ENCODE measurements at places on chromosomes 3 and 15. TPM values are rescaled to one million over a fixed set of nuclear protein-coding genes. Genes with fewer than 3 reads are reported as not detected.
A peak's percentile ranks its signal among the peaks of the same experiment; 100 is the strongest.

- no peak for DNase-seq
Measured at GRCh38 chr3:27078246-27078913, 290.8 kb downstream of the NEK10 start.

DNA sequence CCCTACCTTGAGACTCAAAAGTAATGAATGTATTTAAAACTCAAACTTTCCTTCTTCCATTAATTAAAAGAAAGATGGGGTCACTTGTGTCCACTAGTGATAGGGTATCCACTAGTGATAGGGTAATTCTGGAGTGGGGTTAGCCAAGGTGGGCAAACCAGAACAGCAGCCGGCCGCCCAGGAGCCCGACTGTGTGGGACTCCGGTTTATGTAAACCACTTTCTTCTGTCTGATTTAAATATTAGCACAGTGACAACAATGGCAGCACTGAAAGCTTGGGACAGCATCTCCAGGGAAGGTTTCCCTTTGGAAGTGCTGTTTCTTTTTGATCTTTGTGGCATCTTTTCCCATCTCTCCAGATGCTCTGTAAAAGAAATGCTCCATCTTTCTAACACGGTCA, 722 bp downstream of the MYZAP start:
- DNase-seq = no peak

DNA sequence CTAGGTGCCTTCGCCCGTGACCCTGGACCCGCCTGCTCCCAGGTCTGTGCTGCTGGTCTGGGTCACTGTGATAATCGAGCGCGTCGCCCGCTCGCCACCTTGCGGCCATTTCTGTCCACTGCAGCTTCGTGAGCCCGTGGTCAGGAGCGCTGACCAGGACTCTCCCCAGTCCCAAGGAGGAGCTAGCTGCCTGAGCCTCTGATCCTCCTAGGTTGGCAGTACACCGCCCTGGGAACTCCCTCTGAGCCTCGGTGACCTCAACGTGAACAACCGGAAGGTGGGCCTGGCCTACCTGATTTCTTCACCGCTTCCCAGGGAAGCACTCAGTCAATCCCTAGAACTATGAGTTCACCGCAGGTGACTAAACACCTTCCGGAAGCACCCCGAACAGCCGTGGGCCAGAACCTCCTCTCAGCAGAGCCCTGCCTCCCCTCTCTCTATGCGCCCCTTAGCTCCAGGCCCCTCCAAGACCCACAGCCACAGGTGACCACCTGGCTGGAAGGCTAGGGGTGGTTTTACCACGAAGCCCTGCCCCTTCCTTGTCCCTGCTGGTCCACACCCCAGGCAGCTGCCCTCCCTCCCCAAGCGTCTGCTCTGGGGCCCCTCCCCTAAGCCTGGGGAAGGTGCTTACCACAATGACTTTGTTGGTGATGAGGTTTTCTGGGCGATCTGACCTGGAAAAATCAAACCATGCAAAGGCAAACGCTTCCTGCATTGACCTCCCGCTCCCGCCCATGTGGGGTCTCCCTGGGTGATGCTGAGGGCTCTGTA, 9.7 kb downstream of the PLA2G4D start:
- peak; percentile 83 for DNase-seq

GRCh38 chr3:76311941-76312340, 526.6 kb upstream of the ZNF717 start:
- no peak for DNase-seq

GRCh38 chr3:127328421-127328820, 40.6 kb upstream of the PRR20G start:
- DNase-seq = no peak

GRCh38 chr15:25541228-25541627, 102.4 kb upstream of the UBE3A start:
- DNase-seq = no peak

GRCh38 chr3:104879919-104880318, 486.8 kb upstream of the ALCAM start:
- DNase-seq = no peak

DNA sequence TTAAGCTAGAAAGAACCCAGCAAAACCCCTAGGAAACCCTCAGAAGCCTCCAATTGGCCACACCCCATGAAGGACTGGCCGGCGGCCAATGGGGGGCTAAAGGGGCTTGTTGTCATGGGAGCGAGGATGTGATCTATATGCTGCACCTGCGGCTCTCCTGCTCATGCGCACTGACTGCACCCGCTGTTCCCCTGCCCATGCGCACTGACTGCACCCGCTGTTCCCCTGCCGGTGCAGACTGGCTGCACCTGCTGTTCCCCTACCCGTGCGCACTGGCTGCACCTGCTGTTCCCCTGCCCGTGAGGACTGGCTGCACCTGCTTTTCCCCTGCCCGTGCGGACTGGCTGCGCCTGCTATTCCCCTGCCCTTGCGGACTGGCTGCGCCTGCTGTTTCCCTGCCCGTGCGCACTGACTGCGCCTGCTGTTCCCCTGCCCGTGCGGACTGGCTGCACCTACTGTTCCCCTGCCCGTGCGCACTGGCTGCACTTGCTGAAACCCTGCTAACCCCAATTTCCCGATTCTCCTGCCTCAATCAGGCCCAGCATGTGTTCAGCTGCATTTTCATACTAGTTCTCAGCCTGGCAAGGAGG, 16.8 kb upstream of the MCCC1 start:
- no peak for DNase-seq

GRCh38 chr3:188176476-188176875, 22.5 kb downstream of the LPP start:
- no peak for DNase-seq

DNA sequence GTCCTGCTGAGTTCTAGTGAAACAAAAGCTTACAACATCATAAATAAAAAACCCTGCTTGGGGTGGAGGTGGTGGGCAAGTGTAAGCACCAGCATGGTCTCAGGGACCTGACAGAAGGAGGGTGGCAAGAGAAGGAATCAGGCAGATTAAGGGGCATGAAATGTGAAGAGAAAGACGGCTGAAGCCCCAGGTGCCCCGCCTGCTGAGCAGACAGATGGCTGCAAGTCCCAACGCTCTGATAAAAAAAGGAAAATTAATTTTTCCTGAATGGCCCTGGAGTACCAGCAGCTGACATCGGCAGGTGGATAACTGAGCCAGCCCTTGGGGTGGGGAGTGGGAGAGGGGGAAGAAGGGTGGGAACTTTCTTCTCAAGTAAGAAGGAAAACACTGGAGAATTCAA, 137.9 kb downstream of the XXYLT1 start:
- no peak for DNase-seq

RHCG gene
- not detected for total RNA-seq

SLC22A13 gene
- total RNA-seq = not detected

CA12 gene
- 0.19 TPM for total RNA-seq

TMA7 gene
- 246 TPM for total RNA-seq

TMEM108 gene
- total RNA-seq = 0.14 TPM

ISG20 gene
- total RNA-seq = 5.4 TPM

SPINK8 gene
- not detected for total RNA-seq

P2RY1 gene
- 4.7 TPM for total RNA-seq
